ENCODE measurements at places on chromosomes 16 and 17.

DNA sequence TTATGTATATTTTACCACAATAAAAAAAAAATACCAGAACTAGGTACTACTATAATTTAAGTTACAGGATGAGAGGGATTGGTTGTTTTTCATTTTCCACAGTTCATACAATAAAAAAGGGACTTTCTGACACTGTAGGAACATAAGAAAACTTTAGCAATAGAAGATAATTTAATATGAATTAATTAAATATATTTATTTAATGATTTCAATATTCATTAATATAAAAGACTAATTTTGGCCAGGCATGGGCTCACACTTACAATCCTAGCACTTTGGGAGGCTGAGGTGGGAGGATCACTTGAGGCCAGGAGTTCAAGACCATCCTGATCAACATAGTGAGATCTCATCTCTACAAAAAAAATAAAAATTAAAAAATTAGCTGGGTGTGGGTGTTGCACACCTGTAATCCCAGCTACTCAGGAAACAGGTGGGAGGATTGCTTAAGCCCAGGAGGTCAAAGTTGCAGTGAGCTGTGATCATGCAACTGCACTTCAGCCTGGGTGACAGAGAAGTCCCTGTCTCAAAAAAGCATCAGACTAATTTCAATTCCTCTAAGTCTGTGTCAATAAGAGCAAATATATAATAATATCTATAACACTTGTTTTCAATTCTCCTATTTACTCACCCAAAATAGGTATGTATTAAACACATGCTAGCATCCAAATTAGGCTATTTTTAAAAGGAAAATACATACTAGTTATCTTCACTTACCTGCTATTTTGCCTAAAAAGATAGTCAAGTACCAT, 79.6 kb downstream of the BRIP1 start:
- no peak for DNase-seq

- no peak for DNase-seq
Measured at GRCh38 chr17:8324923-8325322, 14.7 kb upstream of the ODF4 start.

GRCh38 chr17:46171939-46172338, 21.3 kb downstream of the KANSL1 start:
- no peak for DNase-seq

- DNase-seq = no peak
Measured at GRCh38 chr17:50853781-50854180, 12.4 kb downstream of the TOB1 start.

GRCh38 chr16:84759061-84759460, 59.3 kb downstream of the USP10 start:
- no peak for DNase-seq

Measured in NCI-H510A treated with DMSO at 0.1 percent for 48 hours (cell line).